SK-N-SH (cell line): ENCODE measurements at places on chromosomes 7 and 10.

DNA sequence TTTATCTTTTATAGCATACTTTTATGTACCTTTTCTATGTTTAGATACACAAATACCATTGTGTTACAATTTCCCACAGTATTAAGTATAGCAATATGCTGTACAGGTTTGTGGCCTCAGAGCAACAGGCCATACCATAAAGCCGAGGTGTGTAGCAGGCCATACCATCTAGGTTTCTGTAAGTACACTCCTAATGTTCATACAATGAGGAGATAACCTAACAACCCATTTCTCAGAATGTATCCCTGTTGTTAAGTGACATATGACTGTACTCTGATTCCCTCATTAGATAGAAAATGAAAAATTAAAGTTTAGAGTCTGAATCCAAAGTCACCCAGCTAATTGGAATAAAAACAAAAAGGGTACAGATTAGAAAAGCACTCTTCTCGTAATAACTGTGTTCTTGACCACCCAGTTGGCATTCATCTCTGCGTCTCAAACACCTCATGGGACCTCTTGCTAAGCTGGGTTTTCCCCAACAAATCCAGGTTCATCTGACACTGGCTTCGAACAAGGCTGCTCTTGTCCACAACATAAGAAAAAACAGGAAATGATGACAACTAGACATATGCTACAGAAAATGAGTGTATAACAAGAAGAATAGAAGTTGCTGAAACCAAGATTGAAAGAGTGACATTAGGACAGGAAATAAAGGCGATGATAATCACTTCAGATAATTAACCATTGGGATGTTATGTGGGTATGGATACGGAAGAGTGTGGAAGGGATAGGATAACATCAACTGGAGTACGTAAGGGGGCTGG, 1.4 kb downstream of the NDUFB8 start:
- DNase-seq = no peak

- DNase-seq = no peak
Measured at GRCh38 chr10:71623098-71623985, 96.2 kb downstream of the C10orf105 start.

GRCh38 chr7:43756368-43757072, 2.0 kb upstream of the BLVRA start:
- no peak for DNase-seq

DNA sequence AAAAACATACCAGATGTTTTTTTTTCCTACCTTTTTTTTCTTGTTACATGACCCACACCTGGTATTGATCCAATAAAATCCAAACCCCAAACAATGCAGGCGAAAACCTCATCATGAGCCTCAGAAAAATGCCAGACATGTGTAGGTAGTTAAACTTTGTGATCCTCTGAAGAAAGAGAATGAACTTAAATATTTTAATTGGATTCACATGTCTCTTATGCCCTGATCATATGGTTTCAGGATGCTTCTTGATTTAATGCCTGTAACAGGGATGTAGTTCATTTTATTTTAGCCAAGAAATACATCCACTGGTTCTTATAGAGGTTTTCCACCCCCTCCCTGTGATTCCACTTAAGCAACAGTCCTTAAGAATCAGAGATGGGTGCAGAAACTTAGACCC, 451.6 kb downstream of the TYW1 start:
- DNase-seq = no peak

- DNase-seq = no peak
Measured at GRCh38 chr7:17152721-17153120, 145.7 kb upstream of the AHR start.

DNA sequence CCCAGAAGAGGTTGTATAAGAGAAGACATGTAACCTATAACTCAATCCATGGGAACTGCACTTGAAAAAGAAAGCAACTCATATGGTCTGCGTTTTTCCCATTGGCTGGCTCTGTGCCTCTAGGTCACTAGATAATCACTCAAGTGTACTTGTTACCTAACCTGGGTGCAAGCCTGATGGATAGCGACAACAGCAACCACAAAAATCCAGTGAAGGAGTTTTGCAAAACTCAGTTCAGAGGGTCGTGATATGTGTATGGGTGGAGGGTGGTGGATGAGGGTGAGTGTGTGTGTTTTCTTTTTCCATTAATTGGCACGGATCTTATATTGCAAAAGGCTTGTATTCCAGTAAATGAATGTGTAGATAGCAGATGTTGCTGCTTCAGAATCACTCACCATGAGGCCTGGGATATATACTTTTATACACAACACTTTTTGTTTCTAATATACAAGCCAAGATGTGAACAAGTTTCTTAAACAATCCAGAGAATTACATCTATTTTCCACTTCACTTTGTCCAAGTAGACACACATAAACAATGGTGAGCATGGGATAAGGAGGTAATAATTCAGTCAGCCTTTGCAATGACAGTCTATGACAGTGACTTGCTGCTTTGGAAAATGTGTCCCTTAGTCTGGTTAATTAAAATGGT, 286.9 kb upstream of the DKK1 start:
- DNase-seq = no peak

DNA sequence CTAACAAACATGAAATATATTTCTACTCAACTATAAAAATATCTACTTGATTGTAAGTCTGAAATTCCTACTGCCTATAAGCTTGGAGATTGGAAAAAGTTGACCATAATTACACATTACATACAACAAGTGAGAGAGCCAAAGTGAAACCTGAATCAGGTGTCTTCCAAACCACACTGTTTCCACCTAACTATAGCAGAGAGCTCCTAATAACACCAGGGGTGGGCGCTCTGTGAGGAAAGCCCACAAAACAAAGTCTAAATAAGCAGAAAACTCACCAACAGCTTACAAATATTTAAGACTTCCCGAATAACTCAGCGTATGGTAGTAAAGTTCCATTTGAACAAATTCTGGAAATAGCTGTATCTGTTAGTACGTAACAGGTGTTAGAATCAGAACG, 119.9 kb downstream of the GPR37 start:
- DNase-seq = no peak

- no peak for DNase-seq
Measured at GRCh38 chr7:77800158-77800557, 1.6 kb downstream of the PHTF2 start.

DNA sequence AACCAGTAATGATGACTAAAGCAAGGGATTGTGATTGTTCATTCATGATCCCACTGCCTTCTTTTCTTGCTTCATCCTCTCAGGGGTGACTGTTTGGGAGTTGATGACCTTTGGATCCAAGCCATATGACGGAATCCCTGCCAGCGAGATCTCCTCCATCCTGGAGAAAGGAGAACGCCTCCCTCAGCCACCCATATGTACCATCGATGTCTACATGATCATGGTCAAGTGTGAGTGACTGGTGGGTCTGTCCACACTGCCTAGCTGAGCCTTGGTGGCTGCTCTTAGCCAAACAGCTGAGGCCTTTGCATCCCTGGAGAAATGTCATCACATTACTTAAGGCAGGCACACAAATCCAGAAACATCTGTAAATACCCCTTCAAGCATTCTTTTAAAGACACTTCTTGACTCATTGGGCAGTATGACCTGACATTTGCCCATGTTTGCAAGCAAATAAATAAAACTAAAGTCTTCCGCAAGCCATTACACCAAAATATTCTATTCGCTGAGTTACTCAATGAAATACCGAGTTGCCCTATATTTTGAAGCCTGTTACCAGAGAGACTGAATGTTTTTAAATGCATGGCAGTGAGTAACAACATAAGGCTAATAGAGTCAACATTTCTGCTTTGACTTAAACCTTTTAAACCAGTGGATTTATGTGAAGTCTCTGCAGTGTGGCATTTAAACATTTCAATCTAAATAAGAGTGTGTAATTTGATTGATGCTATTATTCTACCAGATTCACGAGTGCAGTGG, 166.3 kb upstream of the LANCL2 start:
- no peak for DNase-seq

DNA sequence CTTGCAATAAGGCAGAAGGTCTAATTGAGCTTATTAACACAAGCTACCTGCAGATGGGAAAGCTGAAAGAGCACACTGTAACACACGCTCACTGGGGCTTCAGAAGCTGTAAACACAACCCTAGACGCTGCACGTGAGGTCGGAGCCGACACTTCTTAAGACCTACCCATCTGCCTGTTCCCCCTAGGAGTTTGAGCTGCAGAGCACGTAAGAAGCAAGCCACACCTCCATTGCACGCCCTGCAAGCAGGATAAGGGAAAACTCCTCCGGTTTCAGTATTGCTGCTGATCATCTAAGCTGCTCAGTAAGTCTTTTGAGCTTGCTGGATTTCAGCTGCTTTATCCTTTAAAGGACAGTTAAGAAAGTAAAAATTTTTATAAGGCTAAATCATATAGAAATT, 244.0 kb upstream of the ZWINT start:
- no peak for DNase-seq

GRCh38 chr7:36736090-36736898, 12.0 kb upstream of the AOAH start:
- DNase-seq = no peak

- DNase-seq = no peak
Measured at GRCh38 chr7:139886206-139886605, 57.1 kb downstream of the TBXAS1 start.

GRCh38 chr7:13109201-13109600, 421.8 kb downstream of the ARL4A start:
- no peak for DNase-seq
